ENCODE measurements at places on chromosomes 12 and 14.
A peak's percentile ranks its signal among the peaks of the same experiment; 100 is the strongest.

GRCh38 chr14:101130861-101131260 lies 227.3 kb upstream of the RTL1 start:
- no peak for DNase-seq

DNA sequence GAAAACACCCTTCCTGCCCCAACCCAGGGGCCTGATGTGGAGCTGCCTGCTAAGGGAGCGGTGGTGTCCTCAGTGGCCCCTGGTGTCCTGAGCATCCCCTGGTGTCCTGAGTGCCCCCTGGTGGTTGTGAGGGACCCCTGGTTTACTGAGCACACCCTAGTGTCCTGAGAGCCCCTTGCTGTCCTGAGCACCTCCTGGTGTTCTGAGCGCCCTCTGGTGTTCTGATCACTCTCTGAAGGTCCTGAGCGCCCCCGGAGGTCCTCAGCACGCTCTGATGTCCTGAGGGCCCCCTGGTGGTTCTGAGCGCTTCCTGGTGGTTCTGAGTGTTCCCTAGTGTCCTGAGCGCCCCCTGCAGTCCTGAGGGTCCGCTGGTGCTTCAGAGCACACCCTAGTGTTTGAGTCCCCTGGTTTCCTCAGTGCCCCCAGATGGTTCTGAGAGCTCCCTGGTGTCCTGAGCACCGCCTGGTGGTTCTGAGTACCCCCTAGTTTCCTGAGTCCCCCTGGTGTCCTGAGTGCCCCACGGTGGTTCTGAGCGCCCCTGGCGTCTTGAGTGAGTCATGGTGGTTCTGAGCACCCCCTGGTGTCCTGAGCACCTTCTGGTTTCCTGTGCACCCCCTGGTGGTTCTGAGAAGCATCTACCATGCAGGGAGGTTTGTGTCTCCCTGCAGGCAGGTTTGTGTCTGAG lies 1004.2 kb downstream of the TMEM121 start:
- DNase-seq = no peak

DNA sequence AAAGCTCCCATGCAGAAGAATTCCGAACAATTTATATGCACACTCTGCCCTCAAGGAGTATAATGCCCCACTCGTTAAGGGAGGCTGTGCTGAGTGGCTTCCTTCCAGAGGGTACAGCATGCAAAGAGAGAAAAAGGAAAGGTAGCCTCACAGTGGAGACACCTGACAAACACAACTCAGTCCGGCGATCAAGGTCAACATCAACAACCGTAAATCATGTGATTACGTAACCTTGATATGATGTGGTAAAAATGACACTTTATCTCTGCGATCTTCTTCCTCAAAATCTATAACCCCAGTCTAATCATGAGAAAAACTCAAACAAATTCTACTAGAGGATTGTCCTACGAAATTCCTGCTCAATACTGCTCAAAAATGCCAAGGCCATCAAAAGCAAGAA lies 400.5 kb upstream of the CCDC196 start:
- no peak for DNase-seq

GRCh38 chr12:100671396-100672074 lies 98.1 kb downstream of the GAS2L3 start:
- DNase-seq = no peak

- DNase-seq = no peak
These were observed 67.3 kb downstream of the PTPRO start for GRCh38 chr12:15389561-15389960.

DNA sequence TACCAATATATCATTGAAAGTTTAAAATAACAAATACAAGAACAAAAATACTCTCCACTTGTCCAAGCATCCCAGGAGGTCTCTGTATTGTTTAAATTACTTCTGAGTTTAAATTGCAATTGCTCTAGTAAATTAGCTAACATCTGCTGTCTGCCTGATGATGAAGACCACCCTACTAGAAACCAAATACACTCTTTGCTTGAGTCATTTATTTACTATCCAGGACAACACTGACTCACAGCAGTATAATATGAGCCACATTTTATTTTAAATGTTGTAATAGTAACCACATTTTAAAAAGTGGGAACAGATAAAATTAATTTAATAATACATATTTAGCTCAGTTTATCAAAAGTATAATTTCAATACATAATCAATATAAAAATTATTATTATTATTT lies 62.9 kb upstream of the EEA1 start:
- no peak for DNase-seq

DNA sequence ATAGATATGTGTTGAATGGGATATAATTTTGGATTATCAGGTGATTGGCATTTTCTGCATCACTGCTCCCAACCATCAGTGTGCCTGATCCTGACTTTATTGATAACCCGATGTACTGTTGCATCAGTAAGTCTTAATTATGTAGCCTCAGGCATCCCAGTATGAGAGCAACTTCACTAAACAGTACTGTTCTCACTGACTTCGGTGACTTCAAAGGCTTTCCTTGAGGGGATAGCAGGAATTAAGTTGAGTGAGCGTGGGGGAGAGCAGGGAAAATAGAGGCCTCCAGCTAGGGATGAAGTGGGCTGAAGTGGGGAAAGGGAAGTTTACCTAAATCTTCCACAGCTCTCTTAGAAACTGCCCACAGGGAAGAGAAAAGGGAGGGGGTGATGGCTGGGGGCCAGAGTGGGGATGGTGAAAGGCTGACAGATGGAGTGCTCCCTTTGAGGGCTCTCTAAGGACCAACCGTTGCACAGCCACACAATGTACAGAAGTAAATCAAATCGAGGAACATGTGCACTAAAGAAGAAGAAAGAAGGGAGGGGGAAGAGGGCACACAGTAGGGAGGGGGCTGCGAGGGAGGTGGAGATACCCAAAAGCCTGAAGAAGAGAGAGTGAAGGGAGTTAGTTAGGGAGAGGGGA lies 10.7 kb upstream of the NEUROD4 start:
- DNase-seq = no peak

DNA sequence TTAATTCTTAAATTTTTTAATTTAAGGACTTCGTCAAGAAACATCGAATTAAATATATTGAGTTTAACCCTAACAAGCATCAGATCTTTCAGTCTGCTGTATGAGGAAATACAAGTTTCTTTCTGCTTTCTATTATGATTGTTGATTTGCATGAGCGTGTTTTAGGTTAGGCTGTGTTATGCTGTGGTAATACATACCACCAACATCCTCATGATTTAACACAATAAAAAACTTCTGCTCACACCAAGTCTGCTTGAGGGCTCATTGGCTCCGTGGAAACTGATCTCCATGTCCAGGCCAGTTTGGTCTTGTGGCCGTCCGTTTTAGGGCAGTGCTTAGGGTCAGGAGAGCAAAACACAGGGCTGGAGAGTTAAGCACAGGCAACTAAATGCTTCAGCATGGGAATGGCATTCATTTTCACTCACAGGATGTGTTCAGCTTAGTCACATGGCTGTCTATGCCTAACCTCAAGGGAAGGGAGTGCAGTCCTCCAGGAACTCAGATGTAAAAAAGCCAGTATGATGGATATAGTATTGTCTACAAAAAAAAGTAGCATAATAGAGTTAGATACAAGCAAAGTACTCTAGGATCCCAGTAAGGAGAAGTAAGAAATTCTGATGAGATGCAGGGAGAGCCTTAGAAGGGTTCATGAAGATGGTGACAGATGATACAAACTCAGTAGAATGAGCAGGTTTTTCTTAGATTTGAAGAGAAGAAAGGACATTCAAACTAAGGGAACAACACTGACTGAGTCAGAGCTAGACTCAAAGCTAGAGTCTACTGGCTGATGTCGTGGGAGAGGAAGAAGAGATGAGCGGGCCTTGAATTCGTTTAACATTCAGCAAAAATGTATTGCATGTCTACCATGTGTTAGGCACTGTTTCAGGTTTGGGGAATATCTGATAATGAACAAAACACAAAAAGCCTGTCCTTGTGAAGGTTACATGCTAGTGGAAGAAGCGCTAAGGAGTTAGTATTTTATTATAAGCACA lies 16.3 kb downstream of the MARK3 start:
- no peak for DNase-seq

GRCh38 chr12:112939761-112940381 lies 1.6 kb downstream of the OAS3 start:
- DNase-seq = no peak

GRCh38 chr12:110555577-110556406 lies 27.3 kb downstream of the PPTC7 start:
- DNase-seq = no peak

- DNase-seq = no peak
These were observed 24.7 kb downstream of the SERPINA3 start for GRCh38 chr14:94636744-94637412.

GRCh38 chr14:20807304-20808161 lies 4.9 kb upstream of the RNASE1 start:
- DNase-seq = no peak

GRCh38 chr12:106973545-106973944 lies 13.4 kb downstream of the MTERF2 start:
- no peak for DNase-seq

DNA sequence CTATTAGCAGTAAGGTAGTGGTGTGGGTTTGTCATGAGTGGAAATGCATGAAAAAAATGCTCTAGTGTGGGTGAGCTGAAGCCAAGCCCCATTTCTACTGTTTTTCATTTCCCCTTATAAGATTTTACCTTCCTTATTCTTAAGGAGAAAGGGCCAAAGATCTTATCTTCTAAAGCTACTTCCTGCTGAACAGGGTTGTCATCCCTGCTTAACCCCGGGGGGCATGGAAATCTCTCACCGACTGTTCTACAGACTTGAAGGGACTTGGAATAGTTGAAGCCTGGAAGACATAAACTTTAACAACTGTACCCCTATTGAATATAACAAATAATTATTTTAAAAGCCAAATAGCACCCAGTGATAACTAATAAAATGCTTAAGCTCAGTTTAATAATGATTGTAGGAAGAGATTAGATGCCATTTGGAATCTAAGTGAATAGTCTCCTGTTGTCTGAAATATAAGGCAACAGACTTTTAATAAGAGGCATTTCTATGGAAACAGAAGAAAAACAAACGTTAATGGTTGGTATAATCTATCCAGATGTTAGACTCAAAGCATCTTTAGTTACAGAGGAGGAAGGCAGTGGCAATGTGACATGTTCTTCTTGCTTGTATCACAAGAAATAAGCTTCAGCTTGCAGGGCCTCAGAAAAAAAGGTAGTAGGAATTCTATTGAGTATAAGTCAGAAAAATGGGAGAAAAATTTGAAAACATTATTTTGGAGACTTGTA lies 1.8 kb upstream of the GMFB start:
- no peak for DNase-seq

DNA sequence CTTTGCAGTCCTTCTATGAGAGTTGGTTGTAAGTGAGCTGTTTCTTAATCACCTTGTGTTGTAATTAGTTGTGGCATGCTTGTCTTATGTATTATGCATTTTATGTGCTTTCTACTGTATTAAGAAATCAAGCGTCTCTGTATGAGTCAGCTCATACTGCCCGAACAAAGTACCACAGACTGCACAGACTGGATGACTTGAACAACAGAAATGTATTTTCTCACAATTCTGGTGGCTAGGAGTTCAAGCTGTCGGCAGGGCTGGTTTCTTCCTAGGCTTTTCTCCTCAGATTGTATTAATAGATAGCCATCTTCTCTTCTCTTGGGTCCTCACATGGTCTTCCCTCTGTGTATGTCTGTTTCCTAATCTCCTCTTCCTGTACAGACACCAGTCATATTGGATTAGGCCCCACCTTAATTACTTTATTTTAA lies 77.7 kb downstream of the FLRT2 start:
- DNase-seq = no peak

GRCh38 chr12:78431931-78432330 lies 432.6 kb upstream of the SYT1 start:
- DNase-seq = no peak

- DNase-seq = peak; percentile 21
These were observed 36.9 kb downstream of the PSEN1 start for GRCh38 chr14:73173092-73173735.

DNA sequence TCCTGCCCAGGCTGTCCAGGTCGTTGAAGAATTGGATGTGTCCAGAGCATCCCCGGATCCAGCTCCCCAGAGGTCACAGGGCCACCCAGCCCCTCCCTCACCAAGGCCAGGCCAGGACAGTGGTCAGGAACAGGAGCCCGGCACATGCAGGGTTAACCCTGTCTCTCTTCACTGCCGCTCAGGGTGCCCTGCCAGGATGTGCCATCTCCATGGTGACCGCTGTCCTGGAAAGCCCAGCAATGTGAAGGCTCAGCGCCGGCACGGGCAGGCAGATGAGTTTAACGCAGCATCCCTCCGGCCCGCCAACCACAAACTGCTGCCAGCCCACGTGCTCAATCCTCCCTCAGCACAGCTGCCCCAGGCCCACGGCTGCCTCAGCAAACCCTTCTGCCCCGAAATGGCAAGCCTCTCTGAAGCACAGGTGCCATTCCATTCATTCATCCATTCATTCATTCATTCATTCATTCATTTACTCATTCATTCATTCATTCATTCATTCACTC lies 4.4 kb downstream of the TMEM179 start:
- no peak for DNase-seq

DNA sequence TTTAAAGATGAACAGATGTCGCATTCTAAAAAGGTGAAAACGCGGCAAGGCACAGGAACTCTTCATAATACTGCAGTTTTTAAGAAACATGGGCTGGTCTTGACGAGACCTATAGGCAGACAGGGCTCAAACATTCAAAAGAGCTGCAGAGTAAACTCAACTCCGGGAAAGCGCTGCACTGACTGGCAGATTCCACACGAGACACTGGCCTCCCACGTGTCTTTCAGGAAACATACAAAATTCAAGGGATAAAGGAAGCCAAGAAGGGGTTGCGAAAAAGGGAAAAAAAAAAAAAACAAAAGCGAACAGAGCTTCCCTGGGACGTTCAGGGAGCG lies 614 bp upstream of the ARF6 start:
- DNase-seq = no peak

DNA sequence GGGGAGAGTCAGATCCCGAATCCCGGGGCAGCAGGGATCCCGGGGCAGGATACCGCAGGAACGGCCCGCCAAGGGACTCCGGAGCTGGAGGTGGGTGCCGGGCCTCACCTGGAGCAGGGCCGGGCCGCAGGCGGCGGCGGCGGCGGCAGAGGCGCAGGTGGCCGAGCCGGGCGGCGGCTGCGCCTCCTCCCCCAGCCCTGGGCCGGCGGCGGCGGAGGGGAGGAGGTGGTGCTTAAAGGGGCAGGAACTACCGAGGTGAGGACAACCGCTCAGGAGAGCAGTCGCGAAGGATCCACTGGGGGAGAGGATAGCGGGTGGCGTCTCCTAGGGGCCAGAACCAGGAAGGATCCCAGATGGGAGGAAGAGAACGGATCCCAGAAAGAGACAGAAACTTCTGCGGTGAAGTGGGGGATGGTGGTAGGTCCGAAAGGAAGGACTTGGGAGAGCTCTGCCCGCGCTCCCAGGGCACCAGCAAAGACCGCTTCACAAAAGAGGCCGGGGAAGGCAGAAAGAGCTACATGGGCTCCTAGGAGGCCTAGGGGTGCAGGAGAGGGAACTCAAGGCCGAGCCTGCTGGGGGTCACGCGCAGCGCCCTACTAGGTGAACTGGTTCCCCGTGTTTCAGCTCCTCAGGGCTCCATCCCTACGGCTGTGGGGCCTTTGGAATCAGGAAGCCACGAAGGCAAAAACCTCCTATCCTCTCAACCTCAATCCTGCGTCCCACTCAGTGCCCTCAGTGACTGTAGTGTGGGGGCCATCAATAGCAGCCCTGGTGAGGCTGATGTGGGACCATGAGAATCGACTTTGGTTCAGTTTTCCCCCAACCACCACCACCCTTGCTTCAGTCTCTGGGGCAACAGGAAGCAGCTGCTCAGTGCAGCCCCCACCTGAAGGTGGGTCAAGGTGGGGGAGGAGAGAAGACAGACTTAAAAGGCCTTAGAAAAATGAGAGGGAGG lies 5.0 kb upstream of the BAZ2A start:
- peak; percentile 92 for DNase-seq

GRCh38 chr12:109695961-109696461 lies 17.6 kb upstream of the FAM222A start:
- DNase-seq = no peak

- no peak for DNase-seq
These were observed 31.0 kb upstream of the TMTC2 start for GRCh38 chr12:82655751-82656150.
